ENCODE measurements at places on chromosomes 7 and 10. TPM values are rescaled to one million over a fixed set of nuclear protein-coding genes. Genes with fewer than 3 reads are reported as not detected.

Gene ARHGAP22
- 1.3 TPM for polyA plus RNA-seq

Gene SMARCD3
- polyA plus RNA-seq = 64.4 TPM

Gene PKD2L1
- 0.08 TPM for polyA plus RNA-seq

Gene CALD1
- polyA plus RNA-seq = 274 TPM

Gene EFCAB10
- 2.1 TPM for polyA plus RNA-seq

Gene TCF7L2
- polyA plus RNA-seq = 49.5 TPM

Gene GIMAP8
- 9.4 TPM for polyA plus RNA-seq

Gene SPDYE16
- 2.0 TPM for polyA plus RNA-seq

Gene PIK3AP1
- 4.7 TPM for polyA plus RNA-seq

Gene PAX4
- not detected for polyA plus RNA-seq

Gene ZNF37A
- polyA plus RNA-seq = 19.1 TPM

Gene RAB19
- polyA plus RNA-seq = 2.0 TPM

Gene SEPHS1
- 111 TPM for polyA plus RNA-seq

Gene SORBS1
- polyA plus RNA-seq = 35.2 TPM

Gene CDK1
- 62.0 TPM for polyA plus RNA-seq

Gene PRF1
- polyA plus RNA-seq = 0.41 TPM

Gene CFAP43
- polyA plus RNA-seq = 32.8 TPM

Gene ATP5F1C
- 402 TPM for polyA plus RNA-seq

Gene CDC14C
- polyA plus RNA-seq = 0.11 TPM

Gene KCNIP2
- polyA plus RNA-seq = 8.1 TPM

Gene LRRC18
- polyA plus RNA-seq = 0.24 TPM

Gene PRSS37
- polyA plus RNA-seq = 0.30 TPM

Gene CNNM2
- 11.4 TPM for polyA plus RNA-seq

Gene PROSER2
- polyA plus RNA-seq = 3.8 TPM

Gene SEMA3D
- polyA plus RNA-seq = 45.9 TPM

Gene SIRT1
- 50.5 TPM for polyA plus RNA-seq

Gene TEX47
- polyA plus RNA-seq = not detected

Gene CD36
- polyA plus RNA-seq = 15.0 TPM

Gene OPALIN
- not detected for polyA plus RNA-seq

Gene PRR15
- polyA plus RNA-seq = 4.3 TPM

Gene C10orf105
- polyA plus RNA-seq = 0.18 TPM

Gene HYAL4
- polyA plus RNA-seq = 0.08 TPM

Gene ACTL6B
- polyA plus RNA-seq = not detected

Gene GDF2
- polyA plus RNA-seq = not detected

Gene BMI1
- 99.9 TPM for polyA plus RNA-seq

Gene OR6V1
- not detected for polyA plus RNA-seq
